ENCODE measurements at places on chromosomes 1 and 21.
A peak's percentile ranks its signal among the peaks of the same experiment; 100 is the strongest.

GRCh38 chr1:93625582-93626327 is 55.9 kb downstream of the BCAR3 start:
- DNase-seq: peak; percentile 91

GRCh38 chr1:198530953-198531352 is 9.5 kb downstream of the ATP6V1G3 start:
- peak; percentile 43 for DNase-seq

DNA sequence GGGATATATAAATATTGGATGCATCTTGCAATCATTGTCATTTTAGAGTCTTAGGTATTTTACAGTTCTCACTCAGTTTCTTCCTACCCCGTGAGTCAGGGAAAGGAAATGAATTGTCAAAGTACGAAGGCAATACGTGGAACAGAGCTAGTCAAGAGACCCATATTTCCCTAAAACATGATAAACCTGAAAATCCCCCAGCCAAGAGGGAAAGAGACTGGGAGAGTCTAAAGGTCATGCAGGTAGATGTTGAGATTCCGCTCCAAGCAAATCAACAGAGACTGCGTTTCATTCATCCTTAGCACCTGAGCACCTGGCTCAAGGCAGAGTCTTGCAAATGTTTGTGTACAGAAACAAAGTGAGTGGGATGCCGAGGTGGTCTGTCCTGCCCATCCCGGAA is 58.0 kb downstream of the SH3GLB1 start:
- no peak for DNase-seq

GRCh38 chr1:113786069-113786468 is 26.2 kb downstream of the RSBN1 start:
- DNase-seq: no peak

GRCh38 chr1:10257851-10258250 is 47.5 kb downstream of the KIF1B start:
- no peak for DNase-seq

- peak; percentile 40 for DNase-seq
Measured at GRCh38 chr1:12447307-12447706, 170.7 kb downstream of the DHRS3 start.

DNA sequence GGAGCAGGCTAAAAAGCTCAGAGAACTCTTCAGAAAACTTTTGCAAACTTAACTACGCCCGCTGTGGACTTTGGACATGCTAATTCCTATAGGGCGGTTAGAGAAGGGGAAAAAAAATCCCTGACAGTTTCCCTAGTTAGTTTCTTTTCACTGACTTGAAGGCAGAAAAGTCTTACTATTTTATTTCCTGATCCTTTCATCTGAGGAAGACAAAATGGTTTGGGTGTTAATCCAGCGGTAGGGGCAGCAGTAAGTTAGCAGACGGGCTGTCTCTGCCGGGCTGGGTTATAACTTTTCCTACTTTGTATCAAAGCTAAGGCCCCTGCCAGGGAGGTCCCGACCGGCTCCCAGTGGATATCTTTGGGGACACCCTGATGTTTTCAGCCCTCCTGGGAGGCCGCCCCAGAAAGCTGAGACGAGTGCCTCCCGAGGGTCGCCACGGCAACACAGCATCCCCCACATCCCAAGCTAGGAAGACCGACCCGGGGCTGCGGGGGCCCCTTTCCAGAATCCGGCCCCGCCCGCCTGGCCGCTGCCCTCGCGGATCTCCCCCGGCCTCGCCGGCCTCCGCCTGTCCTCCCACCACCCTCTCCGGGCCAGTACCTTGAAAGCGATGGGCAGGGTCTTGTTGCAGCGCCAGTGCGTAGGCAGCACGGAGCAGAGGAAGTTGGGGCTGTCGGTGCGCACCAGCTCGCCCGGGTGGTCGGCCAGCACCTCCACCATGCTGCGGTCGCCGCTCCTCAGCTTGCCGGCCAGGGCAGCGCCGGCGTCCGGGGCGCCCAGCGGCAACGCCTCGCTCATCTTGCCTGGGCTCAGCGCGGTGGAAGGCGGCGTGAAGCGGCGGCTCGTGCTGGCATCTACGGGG is 162.6 kb downstream of the RUNX1 start:
- no peak for DNase-seq

GRCh38 chr1:186235696-186236095 is 139.4 kb downstream of the TPR start:
- no peak for DNase-seq

- DNase-seq: no peak
Measured at GRCh38 chr1:230575886-230576500, 66.3 kb upstream of the COG2 start.

DNA sequence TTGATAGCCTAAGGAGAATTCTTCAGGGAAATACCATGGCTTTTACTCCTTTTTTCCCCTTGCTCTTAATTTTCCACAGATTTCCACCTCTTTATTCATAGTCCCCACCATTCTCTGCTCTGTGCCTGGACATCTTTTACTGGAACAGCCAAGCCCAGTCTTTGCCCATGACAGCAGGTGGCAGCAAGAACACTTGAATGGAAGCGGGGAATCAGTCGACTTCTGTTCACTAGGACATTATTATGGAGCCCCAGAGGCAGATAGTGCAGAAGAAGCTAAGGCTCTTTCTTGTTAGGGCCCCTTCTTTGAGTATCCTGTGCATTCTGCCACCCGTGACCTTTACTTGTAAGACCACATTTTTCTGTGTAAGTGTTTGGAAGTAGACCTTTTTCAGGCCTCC is 6.3 kb downstream of the OR14I1 start:
- no peak for DNase-seq
